Left lung (tissue), 14 donors: ENCODE measurements at places on chromosomes 2 and 18.

GRCh38 chr2:58137856-58138255 lies 91.2 kb downstream of the VRK2 start:
- DNase-seq = no peak

- no peak for DNase-seq
These were observed 111.3 kb upstream of the BOD1L2 start for GRCh38 chr18:57035590-57035989.

GRCh38 chr2:212033888-212034287 lies 504.7 kb downstream of the ERBB4 start:
- no peak for DNase-seq

DNA sequence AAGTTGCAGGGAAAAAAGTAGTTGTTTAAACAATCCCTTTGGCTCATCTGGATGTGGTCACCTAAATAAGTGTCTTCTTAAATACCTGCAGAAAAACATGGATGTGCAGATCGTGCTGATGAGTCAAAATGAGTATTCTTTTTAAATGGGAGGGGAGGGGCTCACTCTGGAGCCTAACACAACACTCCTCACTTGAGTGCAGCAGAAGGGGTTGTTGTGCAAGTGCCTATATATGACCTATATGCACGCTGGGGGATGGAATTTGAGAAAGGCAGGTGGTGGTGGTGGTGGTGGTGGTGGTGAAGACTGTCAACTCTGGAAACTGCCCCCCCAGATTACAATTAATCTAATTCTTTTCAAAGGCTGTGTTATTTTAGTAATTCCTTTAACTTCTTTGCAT lies 77.9 kb upstream of the FAM124B start:
- DNase-seq = no peak

- no peak for DNase-seq
These were observed 270.8 kb downstream of the NYAP2 start for GRCh38 chr2:225670111-225670974.

DNA sequence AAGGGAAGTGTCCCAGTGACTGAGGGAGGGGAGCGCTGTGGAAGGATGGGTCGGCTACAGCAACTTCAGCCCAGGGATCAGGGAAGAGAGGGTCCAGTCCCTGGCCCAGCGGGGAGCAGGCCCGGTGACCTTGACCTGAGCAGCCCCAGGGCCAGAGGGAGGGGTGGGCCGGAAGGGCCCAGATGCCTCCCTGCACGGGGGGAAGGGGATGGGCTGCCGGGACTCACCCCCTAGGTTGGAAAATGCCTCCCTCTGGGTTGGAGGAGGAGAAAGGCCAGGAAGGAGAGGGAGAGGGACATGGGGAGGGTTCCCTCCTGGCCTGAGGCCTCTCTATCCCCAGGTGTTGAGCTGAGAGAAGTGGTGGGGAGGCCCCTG lies 19.8 kb downstream of the GPC1 start:
- DNase-seq = no peak

DNA sequence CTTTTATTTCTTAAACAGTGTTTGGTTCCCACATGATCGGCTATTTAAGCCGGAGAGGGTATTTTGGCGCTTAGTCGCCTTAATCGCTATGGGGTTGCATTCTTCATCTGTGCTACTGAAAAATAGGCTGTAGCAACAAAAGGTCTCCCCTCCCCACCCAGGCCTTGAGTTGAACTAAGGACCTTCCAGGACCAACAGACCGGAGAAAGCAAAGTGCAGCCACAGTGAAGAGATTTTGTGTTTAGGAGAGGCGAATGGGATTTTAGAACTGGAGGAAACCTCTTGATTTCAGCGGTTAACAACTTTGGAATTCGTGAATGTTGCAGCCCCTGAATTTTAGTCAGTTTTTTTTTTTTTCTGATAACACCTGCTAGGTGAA lies 1.4 kb downstream of the ITGA6 start:
- no peak for DNase-seq

- DNase-seq = no peak
These were observed 70.3 kb upstream of the RAB12 start for GRCh38 chr18:8538935-8539334.

GRCh38 chr2:60549238-60549927 lies 4.1 kb downstream of the BCL11A start:
- DNase-seq = peak; percentile 92

- DNase-seq = no peak
These were observed 24.3 kb downstream of the BABAM2 start for GRCh38 chr2:27914805-27915175.

GRCh38 chr18:54130631-54131030 lies 93.8 kb downstream of the MBD2 start:
- DNase-seq = no peak

DNA sequence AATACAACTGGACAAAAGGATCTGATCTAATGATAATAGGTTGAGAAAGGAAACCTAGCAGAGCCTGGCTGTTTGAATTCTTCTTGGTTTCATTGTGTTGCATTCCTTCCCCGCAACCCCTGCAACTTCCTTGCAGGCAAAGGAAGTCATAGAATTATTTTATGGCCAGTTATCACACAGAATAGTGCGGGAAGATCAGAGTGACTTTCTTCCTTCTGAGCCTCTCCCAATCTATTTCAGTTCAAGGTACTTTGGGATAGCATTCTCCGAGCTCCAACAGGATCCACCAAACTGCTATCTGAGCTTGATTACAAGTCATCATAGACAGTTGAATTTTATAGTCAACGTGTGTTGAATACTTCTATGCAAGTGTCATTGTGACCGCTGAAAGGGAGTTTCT lies 441.1 kb downstream of the DCC start:
- no peak for DNase-seq

- DNase-seq = no peak
These were observed 344.9 kb upstream of the SLC14A2 start for GRCh38 chr18:45270289-45270771.

- no peak for DNase-seq
These were observed 57.9 kb upstream of the CD226 start for GRCh38 chr18:70005580-70005979.

- DNase-seq = no peak
These were observed 33.0 kb downstream of the ADI1 start for GRCh38 chr2:3486047-3487027.

DNA sequence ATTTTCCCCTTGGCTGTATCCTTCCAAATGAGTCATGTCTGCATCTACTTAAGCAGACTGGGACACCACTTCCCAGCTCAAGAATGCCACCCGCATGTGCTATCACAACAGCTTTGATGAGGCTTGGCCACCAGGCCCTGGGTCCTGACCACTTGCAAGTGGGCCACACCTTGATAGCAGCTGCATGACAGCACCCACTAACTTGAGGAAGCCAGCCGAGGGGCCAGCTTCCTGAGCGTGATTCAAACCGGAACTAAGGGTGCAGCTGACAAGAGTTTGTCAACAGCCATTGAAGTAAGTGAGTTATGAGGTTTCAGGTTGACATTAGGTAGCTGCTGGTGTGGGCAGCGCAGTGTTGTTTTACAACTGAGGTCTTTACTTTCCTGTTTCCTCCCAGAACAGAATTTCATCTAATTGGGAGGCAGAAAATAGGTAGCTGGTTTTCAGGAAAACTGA lies 54.4 kb downstream of the EPHA4 start:
- peak; percentile 84 for DNase-seq

DNA sequence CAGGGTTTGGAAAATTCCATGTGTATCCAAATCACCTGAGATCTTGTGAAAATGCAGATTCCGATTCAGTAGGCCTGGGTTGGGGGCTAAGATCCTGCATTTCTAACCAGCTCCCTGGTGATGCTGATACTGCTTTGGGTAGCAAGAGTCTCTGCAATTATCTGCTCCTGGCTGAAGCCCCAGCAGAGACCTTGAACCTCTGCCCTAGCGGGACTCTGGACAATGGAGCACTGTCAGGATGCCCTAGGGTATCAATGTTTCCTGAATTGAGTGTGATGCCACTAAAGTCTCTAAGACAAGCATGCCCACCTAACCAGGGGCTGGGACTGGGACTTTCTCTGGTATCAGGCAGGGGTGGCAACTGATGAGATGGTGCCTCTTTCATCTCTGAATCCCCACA lies 49.4 kb upstream of the KLHL29 start:
- no peak for DNase-seq

DNA sequence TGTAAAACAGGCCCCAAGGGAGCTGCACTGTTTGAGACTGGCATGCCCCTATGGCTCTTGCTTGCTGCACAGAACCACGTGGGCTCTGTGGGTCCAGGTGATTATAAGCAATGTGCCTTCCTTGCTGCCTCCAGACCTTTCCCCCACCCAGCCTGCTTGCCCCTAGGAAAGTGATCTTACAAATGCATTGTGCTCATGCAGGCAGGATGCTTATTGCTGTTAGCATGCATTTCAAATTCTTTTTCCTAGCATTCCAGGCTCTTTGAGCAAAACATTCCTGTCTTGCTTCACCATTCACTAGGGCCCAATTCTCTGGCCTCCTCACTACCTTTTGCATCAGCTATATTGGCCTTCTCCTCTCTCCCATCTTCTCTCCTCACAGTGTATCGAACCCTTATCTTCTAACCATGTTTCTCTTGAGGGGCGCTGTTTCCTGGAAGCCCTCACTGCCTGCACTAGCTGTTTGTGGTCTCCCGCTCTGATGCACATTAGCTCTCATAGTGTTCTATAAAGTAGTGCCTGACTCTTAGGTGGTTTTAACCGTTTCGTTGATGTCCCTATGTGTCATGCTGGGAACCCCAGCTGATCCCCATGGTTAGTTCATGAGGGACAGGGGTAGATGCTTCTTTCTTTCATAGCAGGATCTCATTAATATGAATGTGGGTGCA lies 152.9 kb upstream of the EPAS1 start:
- DNase-seq = no peak

DNA sequence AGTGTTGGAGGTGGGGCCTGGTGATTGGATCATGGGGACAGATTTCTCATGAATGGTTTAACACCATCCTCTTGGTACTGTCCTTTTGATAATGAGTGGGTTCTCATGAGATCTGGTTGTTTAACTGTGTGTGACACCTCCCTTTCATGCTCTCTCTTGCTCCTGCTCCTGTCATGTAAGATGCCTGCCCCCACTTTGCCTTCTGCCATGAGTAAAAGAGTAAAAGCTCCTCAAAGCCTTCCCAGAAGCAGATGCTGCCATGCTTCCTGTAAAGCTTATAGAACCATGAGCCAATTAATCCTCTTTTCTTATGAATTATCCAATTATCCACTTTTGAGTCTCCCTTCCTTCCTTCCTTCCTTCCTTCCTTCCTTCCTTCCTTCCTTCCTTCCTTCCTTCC lies 317.7 kb downstream of the RDH14 start:
- no peak for DNase-seq

- no peak for DNase-seq
These were observed 651.4 kb downstream of the STK39 start for GRCh38 chr2:167595839-167596471.

DNA sequence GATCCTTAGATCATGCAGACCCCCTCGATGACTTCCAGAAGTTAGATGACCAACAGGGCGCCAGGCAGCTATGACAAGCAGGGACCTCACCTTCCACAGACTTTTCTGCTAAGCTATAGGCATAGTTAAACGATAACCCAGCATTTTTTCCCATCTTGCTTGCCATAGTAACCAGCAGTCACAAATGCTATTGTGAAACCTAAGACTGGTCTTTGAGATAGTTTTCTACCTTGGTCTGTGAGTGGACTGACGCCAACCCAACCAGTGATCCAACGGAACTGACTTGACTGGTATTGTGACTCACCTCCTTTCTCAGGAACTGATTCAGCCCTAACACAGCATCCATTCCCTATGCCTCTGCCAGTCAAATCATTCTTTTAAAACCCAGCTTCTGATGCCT lies 361.2 kb downstream of the LRRTM4 start:
- DNase-seq = no peak

- DNase-seq = no peak
These were observed 91.8 kb downstream of the CBLN2 start for GRCh38 chr18:72452328-72452727.

DNA sequence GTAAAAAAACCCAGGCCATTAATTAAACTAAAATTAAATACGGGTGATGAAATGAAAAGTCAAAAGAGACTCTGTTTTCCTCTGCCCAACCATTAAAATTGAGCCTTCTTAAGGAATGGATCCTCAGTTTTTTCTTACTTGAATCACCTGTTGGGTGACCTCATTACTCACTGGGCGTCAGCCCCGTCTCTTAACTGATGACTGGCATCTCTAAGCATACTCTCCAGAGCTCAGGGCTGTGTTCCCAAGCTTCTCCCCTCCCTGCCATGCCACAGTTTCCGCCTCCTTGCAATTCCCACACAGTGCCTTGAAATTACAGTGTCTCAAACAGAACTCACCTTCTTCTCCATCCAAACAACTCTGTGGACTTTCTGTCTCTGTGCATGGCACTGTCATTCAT lies 421.1 kb upstream of the CELF4 start:
- no peak for DNase-seq

DNA sequence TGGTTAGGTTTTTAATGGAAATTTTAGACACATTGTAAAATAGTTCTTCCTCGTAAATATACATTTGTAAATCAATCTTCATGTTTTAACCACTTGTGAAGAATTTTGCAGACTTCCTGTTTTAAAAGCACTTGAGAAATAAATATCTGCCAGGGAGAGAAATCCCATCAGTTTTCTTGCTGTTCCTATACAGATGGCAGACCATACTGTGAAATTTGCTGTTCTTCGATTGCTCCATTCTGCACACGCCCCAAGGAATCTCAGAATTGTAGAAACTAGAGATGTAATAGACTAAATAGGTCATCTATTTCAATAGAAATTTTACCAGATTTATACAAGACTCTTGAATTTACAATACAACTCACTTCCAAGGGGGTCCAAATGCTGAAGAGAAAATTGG lies 75.8 kb upstream of the PIK3C3 start:
- no peak for DNase-seq

DNA sequence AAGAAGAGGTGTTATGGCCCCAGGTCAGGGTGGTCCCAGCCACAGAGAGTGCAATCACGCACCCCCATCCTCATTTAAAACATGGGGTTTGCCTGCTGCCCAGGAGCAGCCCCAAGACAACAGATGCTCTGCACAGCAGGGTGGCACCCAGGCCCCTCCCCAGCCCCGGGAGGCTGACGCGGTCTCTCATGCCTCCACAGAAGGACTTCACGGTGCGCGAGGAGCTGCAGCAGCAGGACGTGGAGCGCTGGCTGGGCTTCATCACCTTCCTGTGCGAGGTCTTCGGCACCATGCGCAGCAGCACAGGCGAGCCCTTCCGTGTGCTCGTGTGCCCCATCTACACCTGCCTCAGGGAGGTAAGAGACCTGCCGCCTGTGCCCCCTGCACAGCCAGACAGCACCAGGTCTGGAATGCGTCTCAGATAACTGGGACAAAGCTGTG lies 133.7 kb downstream of the SMAD7 start:
- DNase-seq = no peak

DNA sequence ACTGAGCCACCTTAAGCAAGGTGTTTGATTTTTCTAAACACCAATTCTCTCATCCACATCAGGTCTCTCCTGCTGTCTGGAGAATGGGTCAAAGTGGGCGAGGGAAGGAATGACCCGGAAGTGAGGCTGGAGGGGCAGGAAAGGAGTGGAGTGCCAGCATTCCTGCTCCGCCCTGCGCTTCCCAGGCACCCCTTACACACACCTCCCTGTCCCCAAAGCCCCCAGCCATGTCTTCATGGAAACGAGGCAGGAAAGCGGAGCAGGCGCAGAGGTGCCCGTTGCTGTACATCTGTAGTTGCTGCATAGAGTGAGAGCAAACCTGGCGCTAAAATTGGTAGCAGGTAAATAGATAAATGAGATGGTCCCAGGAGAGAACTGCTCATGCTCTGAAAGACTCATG lies 27.2 kb upstream of the NT5DC4 start:
- no peak for DNase-seq

- DNase-seq = no peak
These were observed 20.6 kb upstream of the GCC2 start for GRCh38 chr2:108428286-108429009.

- DNase-seq = peak; percentile 40
These were observed 163.0 kb upstream of the NOSTRIN start for GRCh38 chr2:168639441-168639898.
